ENCODE measurements at places on chromosomes 5 and 9. TPM values are rescaled to one million over a fixed set of nuclear protein-coding genes. Genes with fewer than 3 reads are reported as not detected.

GRCh38 chr5:140292212-140293036, 10.5 kb downstream of the PFDN1 start:
- no peak for DNase-seq

DNA sequence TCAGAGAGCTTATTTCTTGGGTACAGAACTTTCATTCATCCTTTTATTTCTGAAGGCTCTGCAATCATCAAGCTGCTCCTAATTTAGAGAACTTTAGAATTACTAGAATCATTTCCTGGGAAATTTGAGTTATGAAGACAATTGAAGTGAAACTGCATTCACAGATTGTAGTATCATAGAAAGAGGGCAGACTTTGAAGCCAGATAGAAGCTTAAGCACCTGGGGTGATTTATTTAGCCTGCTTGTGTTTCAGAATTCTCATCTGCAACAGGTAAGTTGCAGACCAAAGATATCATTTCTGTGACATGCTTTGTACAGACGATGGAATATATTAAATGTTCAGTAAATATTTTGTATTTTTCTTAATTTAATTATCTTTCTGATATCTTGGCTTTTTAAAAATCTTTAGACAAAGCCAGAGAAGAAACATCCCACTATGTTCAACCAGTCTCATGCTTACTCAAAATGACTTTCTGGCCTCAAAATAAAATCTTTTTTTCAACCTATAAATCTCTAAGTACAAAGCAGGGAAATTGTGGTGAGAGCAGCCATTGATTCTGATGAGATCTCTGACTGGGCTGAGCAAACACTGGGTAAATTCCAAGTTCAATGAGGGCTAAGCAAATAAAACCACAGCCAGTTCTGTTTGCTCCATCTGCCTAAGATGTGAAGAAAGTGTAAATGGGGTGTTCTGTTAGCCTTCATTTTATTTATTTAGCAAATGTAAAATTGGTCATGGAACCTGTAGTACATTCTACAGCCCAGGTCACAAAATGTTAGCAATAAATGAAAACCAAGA, 264.7 kb upstream of the CCNG1 start:
- no peak for DNase-seq

- DNase-seq, result no peak
Observed at GRCh38 chr5:55410845-55411244, 103.1 kb downstream of the MTREX start.

- DNase-seq, result no peak
Observed at GRCh38 chr9:121220996-121221663, 19.5 kb upstream of the RAB14 start.

- no peak for DNase-seq
Observed at GRCh38 chr5:115179030-115179393, 9.3 kb upstream of the TRIM36 start.

- no peak for DNase-seq
Observed at GRCh38 chr5:142797420-142797819, 27.2 kb downstream of the ARHGAP26 start.

GRCh38 chr5:97547999-97548738, 365.1 kb upstream of the RIOK2 start:
- no peak for DNase-seq

GRCh38 chr5:113813466-113813865, 300.0 kb downstream of the YTHDC2 start:
- DNase-seq, result no peak

DNA sequence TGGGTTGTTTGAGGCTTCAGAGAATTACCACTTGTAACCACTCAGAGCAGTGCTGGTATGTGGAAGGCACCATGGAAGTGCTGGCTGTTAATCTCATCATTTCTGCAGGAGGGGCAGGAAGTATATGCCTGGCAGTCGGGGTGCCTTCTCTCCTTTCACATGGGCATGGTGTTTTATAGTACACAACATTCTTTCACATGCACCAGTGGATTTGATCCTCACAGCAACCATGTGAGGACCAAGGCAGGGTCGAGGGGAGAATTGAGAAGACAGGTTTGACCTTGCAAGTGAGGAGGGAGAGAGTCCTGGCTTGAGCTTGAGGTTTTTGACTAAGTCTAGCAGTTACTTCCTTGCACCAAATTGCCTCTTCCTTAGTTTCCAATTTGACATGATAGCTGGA, 38.0 kb upstream of the TRPC7 start:
- DNase-seq, result no peak

DNA sequence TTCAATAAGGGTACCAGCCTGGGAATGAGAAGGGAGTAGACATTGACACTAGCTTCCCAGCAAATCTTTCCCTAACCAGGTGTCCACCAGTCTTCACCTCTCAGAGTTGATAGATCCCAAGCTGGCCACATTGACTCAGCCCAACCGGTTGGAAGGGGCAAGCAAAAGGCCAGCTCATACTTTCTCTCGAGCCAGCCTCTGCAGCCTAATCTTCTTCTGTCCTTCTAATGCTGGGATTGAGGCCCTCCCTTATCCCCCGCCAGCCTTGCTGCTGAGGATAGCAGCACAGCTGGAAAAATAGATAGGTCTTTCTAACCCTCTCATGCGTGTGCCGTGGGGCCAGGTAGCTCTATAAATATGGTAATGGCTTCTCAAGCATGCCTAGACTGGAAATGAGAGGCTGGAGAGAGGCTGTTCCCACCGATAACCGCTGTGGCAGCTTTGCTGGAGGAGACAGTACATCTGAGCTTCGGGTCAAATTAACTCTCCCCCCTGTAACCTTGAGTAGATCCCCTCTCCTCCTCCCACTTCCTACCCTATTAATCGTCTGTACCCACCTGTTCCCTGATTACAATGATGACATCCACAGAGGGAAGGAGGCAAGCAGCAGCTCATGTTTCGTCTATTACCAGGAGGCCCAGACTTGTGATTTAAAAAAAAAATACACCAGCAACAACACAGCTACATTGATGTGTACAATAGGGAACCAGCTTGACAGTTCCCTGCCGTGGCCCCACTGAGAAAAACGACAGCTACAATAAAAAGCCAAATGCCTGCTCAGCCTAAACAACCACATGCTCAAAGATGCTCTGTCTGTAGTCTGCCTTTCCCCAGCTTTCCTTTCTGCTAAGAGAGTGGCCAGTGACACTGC, 219.9 kb upstream of the BRINP1 start:
- peak; percentile 22 for DNase-seq

Gene ACTBL2
- not detected for polyA plus RNA-seq

Gene LRRC19
- polyA plus RNA-seq, result 14.9 TPM

Gene CORO2A
- polyA plus RNA-seq, result 3.3 TPM

Gene VLDLR
- 31.6 TPM for polyA plus RNA-seq

Gene GFI1B
- 0.39 TPM for polyA plus RNA-seq

Gene INVS
- 14.2 TPM for polyA plus RNA-seq

Gene MLANA
- 0.99 TPM for polyA plus RNA-seq
